Fibroblast of skin of left quadriceps (primary cell): ENCODE measurements at places on chromosomes 3 and 15.

DNA sequence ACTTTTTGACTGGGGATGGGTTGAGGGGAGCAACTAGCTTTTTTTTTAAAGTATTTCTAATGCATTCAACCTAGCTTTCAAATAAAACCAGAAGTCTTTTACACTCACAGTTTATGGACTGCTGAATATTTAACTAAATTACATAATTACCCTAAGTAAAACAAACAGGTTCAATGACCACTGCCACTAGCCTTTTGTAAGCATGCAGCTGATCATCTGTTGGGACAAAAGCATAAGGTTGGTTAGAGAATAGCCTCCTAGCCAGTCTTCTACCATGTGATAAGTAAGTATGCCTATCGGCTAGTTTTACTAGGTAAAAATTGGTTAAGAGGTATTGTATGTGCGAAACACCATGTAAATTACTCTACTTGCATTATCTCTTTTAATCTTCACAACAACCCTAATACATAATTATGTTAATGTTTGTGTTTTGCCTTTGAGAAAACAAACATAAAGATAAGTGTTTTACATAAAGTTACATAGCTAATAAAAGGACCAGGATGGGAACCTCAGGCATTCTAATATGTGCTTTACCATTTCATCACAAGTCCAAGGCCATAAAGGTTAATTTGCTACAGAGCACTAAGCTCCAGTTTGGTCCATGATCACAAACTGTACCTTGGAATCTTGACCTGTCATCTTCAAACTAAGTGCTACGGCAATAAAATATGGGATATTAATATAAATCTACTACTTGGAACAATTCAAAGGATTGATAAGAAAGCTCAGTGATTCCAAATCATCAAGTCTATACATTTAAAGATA, 13.2 kb downstream of the PFN2 start:
- no peak for DNase-seq

DNA sequence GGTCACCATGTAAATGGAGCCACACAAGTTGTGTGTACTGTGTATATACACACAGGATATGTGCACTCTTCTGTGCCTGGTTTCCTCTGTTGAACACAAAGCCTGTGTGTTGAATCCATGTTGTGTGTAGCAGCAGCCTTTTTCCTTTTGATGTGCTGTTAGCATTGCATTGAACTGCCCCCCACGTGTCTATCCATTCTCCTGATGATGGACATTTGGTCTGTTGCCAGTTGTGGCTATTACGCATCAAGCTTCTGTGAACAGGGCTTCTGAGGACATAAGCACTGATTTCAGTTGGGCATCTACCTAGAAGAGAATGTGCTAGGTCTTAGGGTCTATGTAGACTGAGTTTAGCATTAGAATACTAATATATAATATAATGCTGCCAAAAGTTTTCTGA, 77.4 kb downstream of the LSM3 start:
- no peak for DNase-seq

DNA sequence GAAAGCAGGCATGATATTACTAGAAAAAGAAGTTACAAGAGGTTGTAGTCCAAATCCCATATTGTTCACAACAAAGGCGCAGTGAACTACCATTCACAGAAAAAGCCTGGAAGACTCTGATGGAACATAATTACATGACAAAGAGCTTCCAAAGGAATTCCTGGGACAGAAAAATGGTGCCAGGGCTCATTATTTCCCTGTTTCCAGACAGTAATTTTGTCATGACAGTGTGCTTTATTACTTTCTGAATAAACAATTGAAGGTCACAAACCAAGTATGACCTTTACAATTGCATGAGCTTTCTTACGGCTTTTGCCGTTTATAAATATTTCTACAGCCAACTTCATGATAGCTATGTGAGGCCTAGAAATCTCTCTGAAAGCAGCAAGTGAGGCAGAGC, 61.0 kb downstream of the CYFIP1 start:
- DNase-seq: no peak

- no peak for DNase-seq
Measured at GRCh38 chr15:66945286-66945685, 120.1 kb upstream of the SMAD3 start.

DNA sequence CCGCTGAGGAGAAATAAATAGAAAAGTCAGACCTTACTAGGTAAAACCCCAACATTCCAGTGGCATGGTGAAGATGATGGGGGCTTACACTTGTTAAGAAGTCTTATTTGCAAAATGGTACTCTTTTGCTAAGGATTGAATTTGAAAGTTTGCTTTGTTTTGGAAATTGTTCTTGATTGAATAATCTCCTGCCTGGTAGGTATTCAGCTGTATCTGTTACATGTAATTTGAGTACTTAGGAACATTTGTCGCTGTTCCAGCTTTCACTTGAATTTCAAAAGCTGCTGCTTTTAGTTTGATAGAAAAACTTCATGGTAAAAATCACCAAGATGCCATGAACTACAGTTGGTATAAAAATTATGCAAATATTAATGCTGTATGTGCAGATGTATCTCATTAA, 44.6 kb downstream of the TFG start:
- DNase-seq: no peak
